ENCODE measurements at places on chromosomes 12 and 14.

GRCh38 chr12:25717552-25717951, 164.5 kb upstream of the LMNTD1 start:
- H3K4me3 ChIP-seq = no peak overlapping the region
- no peak overlapping the region for H3K27ac ChIP-seq
- H3K4me1 ChIP-seq = peaks cover 3% of the 10 kb centered on the region
- H3K27me3 ChIP-seq = peaks cover 12% of the 10 kb centered on the region
- H3K36me3 ChIP-seq = no peaks in the 10 kb centered on the region

GRCh38 chr12:131211340-131211938, 257.7 kb downstream of the ADGRD1 start:
- H3K4me1 ChIP-seq = peaks cover 17% of the 10 kb centered on the region
- no peak for DNase-seq
- H3K4me3 ChIP-seq = no peak overlapping the region
- no peaks in the 10 kb centered on the region for H3K27me3 ChIP-seq

GRCh38 chr14:99564256-99564925, 39.6 kb downstream of the CCDC85C start:
- no peak overlapping the region for H3K4me3 ChIP-seq
- H3K27me3 ChIP-seq = no peaks in the 10 kb centered on the region
- no peaks in the 10 kb centered on the region for H3K4me1 ChIP-seq
- no peak for DNase-seq

DNA sequence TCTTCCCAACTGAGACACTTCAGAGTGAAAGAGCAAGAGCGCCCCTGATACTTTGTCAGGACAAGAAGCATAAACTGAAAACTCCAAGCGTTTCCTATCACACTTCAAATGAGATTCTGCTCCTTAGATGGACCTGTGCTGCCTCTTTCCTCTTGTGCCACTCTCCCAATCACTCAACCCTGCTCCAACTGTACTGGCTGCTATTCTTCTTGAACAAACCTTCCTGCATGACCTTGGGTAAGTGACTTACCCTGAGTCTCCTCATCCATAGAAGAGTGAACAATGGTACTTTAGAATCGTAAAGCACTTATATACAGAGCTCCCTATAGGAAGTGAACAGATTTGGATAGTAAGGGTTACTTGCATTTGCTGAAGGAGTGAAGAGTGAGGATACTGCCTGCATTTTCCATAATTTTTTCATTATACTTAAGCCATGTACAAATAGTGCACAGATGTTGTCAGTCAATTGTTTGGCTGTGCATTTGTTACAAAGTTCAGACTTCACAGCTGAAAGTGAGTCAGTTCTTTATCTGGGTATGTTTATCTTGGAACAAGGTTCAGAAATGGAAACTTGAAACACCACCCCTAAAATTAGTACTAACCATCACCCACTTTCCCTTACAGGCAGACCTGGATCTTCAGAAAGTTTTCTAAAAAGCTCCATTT, 10.8 kb downstream of the MTERF2 start:
- H3K27ac ChIP-seq = no peak overlapping the region
- no peak for DNase-seq
- H3K4me3 ChIP-seq = no peak overlapping the region

DNA sequence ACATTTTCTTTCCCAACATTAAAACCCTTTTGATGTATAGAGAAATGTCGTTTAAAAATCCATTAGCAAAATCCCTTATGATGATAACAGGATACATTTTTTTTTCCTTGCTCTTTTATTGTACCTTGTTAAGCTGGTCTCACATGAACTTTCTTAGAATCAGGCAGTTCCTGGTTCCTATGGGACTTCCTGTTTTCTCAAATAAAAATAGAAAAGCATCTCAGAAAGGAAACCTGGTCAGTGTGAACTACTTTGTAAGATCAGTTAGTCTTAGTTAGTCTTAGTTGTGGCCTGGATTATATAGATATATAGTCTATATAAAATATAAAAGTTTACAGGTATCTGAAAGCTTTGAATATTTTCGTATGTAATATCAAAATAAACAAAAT, 40.3 kb downstream of the LEMD3 start:
- peaks cover 45% of the 10 kb centered on the region for H3K36me3 ChIP-seq
- H3K27ac ChIP-seq = peak overlapping the region; percentile 90
- no peaks in the 10 kb centered on the region for H3K27me3 ChIP-seq
- peaks cover 42% of the 10 kb centered on the region for H3K4me1 ChIP-seq

DNA sequence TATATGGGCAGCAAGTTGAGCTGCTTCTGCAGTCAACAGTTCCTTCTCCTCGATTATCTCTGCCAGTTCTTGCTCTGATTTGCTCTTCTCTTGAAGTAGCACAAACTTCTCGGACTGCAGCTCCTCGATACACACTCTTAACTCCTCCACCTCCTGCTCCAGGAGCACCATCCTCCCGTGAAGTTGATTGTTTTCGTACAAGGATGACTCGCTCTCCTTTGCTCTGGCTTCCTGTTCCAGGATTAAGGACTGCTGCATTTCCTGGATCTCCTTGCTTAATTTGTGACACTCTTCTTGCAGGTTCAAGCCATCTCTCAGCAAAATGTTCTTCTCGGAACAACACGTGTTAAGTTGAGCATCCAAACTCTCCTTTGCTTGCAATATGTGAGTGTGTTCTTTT, 56.2 kb upstream of the VPS33A start:
- no peak overlapping the region for H3K4me3 ChIP-seq
- H3K27ac ChIP-seq = no peak overlapping the region
- no peaks in the 10 kb centered on the region for H3K27me3 ChIP-seq
- H3K4me1 ChIP-seq = peaks cover 14% of the 10 kb centered on the region

GRCh38 chr14:25042362-25043299, 7.3 kb downstream of the STXBP6 start:
- no peak overlapping the region for H3K27ac ChIP-seq
- DNase-seq = no peak
- H3K36me3 ChIP-seq = no peaks in the 10 kb centered on the region
- peaks cover 10% of the 10 kb centered on the region for H3K27me3 ChIP-seq

GRCh38 chr12:55930771-55931316, at the start of gene DGKA:
Gene DGKA (plus strand): TSS chr12:55931162. CDS start chr12:55936504, 5,342 bp downstream.
- H3K27ac ChIP-seq = peak within 1 kb of the TSS; percentile 98
- peaks cover 35% of the 10 kb centered on the region for H3K36me3 ChIP-seq

GRCh38 chr12:84632556-84632955, 280.0 kb downstream of the SLC6A15 start:
- no peak overlapping the region for H3K4me3 ChIP-seq
- no peaks in the 10 kb centered on the region for H3K36me3 ChIP-seq
- H3K27me3 ChIP-seq = no peaks in the 10 kb centered on the region
- no peak overlapping the region for H3K27ac ChIP-seq
- no peak for DNase-seq
- no peaks in the 10 kb centered on the region for H3K4me1 ChIP-seq

GRCh38 chr12:97513950-97514349, 51.3 kb downstream of the RMST start:
- no peak for DNase-seq
- no peaks in the 10 kb centered on the region for H3K27me3 ChIP-seq

DNA sequence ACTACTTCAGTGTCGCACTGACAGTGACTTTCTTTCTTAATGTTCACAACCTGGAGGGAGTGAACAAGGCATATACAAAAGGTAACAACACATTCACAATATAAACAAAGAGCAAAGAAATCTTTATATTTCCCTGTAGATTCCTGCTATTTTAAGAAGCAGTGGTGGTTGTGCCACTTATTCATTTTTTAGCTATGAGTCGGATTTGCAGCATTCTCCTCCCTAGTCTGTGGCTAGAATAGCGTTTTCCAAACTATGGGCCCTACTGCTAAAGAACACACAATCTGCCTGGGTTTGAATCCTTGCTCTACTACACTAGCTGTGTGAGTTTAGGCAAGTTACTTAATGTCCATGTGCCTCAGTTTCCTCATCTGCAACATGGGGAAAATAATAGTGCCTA, 18.6 kb upstream of the MDM1 start:
- H3K27ac ChIP-seq = no peak overlapping the region
- peaks cover 5% of the 10 kb centered on the region for H3K27me3 ChIP-seq
- peaks cover 11% of the 10 kb centered on the region for H3K4me1 ChIP-seq
- H3K36me3 ChIP-seq = peaks cover under 1% of the 10 kb centered on the region
- DNase-seq = no peak
- no peak overlapping the region for H3K4me3 ChIP-seq

- H3K27ac ChIP-seq = no peak overlapping the region
- no peaks in the 10 kb centered on the region for H3K4me1 ChIP-seq
- H3K27me3 ChIP-seq = peaks cover 28% of the 10 kb centered on the region
- H3K4me3 ChIP-seq = no peak overlapping the region
- H3K36me3 ChIP-seq = no peaks in the 10 kb centered on the region
Measured at GRCh38 chr12:52942901-52943181, 6.1 kb upstream of the KRT18 start.

DNA sequence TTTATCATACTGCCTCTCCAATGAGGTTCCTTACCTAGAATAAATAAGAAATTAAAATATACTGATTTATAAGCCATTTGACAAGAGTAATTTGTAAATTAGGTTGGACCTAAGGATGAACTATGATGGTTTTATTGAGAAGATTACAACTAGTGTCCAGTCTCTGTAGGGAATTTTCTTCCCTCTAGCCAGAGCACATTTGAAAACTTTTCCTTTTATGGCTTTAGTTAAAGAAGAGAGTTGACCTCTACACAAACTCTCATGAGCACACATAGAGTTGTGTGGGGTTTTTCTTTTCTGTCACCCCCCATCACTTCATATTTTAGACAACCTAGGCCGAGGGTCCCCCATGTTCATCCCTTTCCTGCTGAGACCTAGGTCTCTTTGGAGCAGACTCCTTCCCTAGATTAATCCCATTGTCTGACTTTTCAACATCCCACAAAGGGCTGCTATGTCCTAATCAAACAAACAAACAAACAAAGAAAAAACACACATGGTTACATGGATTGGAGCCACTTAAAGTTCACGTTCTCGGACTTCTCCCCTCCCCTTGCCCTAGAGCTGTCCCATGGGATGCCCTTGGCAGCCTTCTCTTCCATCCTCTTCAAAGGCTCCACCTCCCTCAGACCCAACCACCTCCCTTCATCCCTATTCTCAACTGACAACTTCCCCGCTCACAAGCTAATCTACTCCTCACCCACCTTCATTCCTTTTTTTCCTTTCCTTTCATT, 40.7 kb downstream of the GPR135 start:
- peaks cover 31% of the 10 kb centered on the region for H3K27me3 ChIP-seq
- H3K4me3 ChIP-seq = no peak overlapping the region
- peaks cover 6% of the 10 kb centered on the region for H3K4me1 ChIP-seq
- H3K36me3 ChIP-seq = no peaks in the 10 kb centered on the region
- DNase-seq = no peak
- no peak overlapping the region for H3K27ac ChIP-seq

DNA sequence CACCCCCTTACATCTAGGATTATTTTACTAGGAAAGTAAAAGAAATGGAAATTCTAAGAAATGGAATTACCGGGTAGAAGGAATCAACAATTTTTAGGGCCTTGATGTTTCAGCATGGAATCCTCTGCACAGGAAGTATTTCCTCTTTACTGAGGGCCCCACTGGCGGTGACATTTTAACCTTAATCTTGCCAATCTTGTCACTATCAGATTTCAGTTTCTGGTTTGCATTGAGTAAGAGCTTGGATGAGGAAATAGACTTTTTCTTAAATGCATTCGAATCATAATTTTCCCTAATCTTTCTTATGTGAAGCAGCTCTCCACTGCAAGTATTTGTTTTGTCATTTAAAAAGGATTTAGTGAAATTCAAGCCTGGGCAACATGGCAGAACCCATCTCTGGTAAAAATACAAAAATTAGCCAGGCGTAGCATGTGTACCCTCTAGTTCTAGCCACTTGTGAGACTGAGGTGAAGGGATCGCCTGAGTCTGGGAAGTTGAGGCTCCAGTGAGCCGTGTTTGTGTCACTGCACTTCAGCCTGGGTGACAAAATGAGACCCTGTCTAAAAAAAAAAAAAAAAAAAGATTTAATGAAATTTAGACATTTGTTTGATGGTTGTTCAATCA, 40.7 kb downstream of the TPCN1 start:
- no peak overlapping the region for H3K4me3 ChIP-seq
- H3K27me3 ChIP-seq = no peaks in the 10 kb centered on the region
- peak; percentile 69 for DNase-seq
- H3K27ac ChIP-seq = peak overlapping the region; percentile 72
- H3K36me3 ChIP-seq = peaks cover 28% of the 10 kb centered on the region

DNA sequence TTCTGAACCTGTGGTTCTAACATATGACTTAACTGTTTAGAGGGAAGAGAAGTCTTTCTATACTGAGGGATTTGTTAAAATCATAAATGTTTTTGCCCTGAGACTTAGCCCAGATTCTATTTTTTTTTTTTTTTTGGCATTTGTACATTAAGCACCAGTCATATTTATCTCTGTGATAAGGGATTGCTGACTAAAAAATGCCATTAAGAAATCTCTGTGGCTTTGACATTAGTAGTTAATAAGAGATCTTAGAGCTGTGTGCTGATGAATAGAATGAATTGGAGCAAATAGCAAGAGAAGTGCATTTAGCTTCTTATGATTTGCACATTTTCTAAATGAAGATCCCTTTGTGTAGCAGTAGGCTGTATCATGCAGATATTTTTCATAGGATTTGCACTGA, 32.5 kb downstream of the NFYB start:
- no peaks in the 10 kb centered on the region for H3K36me3 ChIP-seq
- DNase-seq = no peak
- no peaks in the 10 kb centered on the region for H3K27me3 ChIP-seq

DNA sequence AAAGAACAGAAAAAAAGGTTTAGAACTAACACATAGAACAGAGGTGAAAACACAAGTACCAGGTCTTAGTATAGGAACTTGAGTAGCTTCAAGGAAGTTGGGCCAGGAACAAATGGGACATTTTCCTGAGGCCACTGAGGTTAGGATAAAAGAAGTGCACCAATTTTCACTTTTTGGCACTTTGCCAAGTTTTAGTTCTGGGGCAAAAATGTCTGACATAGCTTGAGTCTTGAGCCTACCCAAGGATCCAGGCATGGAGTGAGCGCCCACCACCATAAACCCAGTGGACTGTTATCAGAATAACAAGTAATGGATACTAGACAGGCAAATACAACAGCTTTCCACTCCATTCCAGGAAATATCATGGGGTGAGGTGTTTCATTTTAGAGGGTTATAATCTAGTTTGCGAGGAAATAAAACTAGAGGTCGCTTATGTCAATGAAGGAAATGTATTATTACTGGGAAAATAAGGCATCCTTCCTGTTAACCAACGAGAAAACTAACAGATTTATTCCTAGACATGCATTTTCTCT, 199.7 kb upstream of the HMGA2 start:
- peaks cover 3% of the 10 kb centered on the region for H3K27me3 ChIP-seq
- no peak overlapping the region for H3K4me3 ChIP-seq
- H3K27ac ChIP-seq = no peak overlapping the region
- DNase-seq = no peak
- H3K4me1 ChIP-seq = no peaks in the 10 kb centered on the region
